ENCODE measurements at places on chromosomes 5 and 9.

GRCh38 chr9:104961701-104962359, 33.9 kb upstream of the ABCA1 start:
- DNase-seq: no peak

DNA sequence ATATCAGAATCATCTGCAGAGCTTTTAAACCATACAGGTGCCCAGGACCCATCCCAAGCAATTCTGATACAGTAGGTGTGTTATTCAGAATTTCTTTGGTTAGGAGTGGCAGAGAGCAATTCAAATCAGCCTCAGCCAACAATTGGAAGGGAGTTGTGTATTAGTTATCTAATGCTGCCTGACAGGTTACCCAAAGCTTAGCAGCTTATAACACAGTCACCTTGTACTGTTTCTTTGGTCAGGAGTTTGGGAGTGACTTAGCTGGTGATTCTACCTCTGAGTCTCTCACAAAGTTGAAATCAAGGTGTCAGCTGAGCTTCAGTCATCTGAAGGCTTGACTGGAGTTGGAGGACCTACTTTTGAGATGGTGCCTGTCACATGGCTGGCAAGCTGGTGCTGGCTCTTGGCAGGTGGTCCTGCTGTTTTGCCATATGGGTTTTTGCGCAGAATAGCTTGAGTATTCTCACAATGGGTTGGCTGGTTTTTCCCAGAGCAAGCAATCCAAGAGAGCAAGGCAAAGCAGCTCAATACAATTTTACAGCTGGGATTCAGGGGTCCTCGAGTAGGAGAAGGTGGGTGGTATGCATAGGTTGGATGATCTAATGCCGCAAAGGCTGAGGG, 18.7 kb upstream of the CARNMT1 start:
- DNase-seq: no peak

DNA sequence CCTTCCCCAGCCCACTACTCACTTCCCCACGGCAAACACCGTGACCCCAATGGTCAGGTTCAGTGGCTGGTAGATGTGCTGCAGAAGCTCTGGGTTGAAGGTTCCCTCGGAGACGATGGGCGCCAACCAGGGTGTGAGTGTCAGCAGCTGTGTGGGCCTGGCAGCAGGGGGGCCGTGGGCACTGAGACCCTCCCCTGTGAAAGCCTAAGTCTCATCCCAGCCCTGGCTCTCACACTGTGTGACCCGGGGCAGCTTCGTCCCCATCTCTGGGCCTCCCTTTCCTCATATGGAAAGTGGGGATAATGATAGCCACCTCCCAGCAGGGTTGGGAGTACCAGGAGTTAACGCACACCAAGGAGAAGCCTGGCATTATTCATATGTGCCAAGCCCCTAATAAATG, 8.6 kb downstream of the GBGT1 start:
- no peak for DNase-seq

GRCh38 chr5:59180515-59180914, 597.6 kb downstream of the RAB3C start:
- DNase-seq: no peak

GRCh38 chr5:174849426-174849825, 125.0 kb downstream of the MSX2 start:
- no peak for DNase-seq

DNA sequence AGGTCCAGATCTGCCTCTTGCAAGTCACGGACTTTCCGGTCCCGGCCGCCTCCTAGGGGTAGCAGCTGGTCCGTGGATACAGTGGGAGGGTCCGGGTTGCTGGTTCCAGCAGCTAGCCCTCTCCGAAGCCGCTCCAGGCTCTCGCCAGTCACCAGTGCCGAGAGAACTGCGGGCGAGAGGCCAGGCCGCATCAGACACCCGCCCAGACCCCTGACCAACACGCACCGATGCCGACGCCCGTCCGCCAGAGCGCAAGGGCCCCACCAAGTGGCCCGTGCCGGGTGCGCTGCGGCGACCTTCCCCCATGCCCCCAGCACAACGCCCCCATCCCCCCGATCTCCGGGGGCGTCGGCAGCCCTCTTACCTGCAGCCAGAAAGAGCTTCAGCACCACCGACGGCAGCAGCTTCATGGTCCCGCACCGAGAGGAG, 470 bp downstream of the HBEGF start:
- no peak for DNase-seq

DNA sequence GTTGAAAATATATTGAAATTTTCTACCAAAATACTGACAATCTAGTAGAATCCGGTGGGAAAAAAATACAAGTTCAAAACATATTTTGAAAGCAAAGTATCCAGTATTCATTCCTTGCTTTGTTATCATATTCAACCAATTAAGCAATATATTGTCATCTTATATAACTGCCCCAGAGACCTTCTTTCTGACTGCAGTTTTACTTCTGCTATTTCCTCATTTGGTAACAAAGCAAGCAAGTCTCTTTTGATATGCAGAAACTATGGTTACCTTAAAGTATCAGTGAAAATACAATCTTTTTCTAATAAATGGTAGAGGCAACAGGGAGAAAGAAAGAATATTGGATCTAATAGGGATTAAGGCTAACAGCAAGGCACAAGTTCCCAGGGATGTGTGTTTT, 663.7 kb upstream of the MEF2C start:
- DNase-seq: no peak

GRCh38 chr5:78566747-78567425, 81.7 kb downstream of the LHFPL2 start:
- DNase-seq: no peak

DNA sequence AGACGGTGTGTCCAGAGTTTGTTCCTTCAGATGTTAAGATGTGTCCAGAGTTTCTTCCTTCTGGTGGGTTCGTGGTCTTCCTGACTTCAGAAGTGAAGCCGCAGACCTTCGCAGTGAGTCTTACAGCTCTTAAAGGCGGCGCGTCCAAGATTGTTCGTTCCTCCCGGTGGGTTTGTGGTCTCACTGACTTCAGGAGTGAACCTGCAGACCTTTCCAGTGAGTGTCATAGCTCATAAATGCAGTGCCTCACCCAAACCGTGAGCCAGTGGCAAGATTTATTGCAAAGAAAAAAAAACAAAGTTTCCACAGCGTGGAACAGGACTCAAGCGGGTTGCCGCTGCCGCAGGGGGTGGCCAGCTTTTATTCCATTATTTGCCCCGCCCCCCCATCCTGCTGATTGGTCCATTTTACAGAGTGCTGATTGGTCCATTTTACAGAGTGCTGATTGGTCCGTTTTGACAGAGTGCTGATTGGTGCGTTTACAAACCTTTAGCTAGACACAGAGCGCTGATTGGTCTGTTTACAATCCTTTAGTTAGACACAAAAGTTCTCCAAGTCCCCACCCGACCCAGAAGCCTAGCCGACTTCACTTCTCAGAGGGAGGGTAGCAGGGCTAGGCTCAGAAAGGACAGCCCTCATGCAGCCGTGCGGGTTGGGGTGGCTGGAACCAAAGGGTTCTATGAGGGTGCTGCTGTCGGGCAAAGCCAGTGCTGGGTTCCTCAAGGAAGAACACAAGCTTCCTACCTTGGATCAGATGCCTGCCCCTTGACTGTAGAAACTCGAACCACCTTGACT, 9.1 kb upstream of the RNF130 start:
- DNase-seq: no peak

DNA sequence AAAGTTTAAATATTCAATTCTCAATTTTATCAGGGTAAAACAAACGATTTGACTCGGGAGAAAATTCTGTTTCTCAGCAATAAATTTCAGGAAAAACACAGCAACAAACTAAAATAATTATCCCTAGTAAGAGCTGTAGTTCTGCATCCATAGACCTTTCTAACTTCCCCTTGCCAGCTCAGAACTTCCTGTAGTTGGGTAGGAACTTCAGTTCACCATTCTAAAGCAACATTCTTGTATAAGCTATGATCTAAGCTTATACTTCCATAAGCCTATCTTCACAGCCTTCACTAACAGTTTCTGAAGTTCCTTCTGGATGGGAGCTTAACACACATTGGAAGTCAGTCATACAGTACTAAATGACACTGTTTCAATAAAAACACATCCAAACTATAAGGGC, 96.6 kb downstream of the UBAP2 start:
- no peak for DNase-seq

GRCh38 chr5:18754201-18754600, 1119.9 kb downstream of the TAF11L14 start:
- DNase-seq: no peak

GRCh38 chr9:94906181-94906580, 179.7 kb downstream of the AOPEP start:
- DNase-seq: no peak

DNA sequence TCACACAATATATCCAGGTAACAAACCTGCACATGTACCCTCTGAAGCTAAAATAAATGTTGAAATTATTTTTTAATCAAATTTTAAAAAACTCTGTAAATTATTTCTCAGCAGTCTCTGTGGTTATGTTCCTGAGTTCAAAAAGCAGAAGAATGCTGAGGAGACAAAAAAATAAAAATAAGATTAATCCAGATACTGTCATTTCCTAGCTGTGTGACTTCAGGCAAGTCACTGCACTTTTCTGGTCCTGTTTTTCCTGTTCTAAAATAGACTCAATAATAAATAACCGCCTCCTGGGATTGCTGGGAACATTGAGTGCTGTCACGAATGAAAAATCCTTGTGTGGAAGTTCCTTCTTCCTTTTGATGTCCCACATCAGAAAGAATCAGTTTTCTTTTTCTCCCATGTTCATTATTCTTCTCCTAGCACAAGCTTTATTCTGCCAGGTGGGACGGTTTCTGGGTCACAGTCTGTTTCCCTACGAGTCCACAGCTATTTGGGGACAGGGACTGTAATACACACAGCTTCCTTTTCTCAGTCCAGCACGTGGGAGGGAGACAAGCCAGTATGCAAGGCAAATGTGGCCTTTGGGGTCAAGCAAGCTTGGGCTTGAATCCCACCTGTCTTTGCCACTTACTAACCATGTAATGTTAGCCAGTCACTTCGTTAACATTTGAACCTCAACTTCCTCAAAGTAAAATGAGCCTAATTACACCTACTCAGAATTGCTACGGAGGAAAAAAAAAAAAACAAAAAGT, 156.9 kb downstream of the TRIM32 start:
- DNase-seq: no peak

GRCh38 chr5:133366438-133366837, 245.9 kb downstream of the FSTL4 start:
- DNase-seq: no peak

GRCh38 chr9:115192280-115192679, 74.3 kb upstream of the TNC start:
- DNase-seq: no peak

DNA sequence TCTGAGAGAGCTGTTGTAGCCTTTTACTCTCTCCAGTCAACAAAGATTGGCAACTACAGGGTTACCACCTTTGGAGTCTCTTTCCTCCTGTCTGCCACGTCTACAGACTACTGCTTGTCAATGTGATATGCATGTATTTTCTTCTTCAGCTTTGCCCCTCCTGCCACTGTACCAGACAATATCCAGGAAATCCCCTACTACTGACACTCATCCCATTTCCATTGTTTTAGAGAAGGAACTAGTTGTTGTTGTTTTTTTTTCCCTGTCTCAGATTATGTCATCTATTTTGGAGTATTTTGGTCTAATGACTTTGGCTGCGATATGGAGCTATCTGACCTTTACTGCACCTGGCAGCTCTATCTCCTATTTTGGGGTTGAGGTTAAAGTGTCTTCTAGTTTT, 50.1 kb upstream of the MACIR start:
- DNase-seq: no peak

DNA sequence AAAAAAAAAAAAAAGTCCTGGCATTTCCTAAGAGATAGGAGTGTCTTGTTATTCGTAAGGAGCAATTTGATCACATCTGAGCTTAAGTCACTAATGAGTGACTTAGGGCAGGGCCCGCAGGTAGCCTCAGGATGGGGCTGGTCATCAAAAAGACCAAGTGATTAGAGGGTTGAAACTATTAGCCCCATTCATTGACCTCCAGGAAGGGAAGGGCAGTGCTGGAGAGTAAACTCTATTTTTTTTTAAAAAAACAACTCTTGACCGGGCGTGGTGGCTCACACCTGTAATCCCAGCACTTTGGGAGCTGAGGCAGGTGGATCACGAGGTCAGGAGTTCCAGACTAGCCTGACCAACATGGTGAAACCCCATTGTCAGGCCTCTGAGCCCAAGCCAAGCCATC, 46.2 kb upstream of the IQGAP2 start:
- DNase-seq: no peak

DNA sequence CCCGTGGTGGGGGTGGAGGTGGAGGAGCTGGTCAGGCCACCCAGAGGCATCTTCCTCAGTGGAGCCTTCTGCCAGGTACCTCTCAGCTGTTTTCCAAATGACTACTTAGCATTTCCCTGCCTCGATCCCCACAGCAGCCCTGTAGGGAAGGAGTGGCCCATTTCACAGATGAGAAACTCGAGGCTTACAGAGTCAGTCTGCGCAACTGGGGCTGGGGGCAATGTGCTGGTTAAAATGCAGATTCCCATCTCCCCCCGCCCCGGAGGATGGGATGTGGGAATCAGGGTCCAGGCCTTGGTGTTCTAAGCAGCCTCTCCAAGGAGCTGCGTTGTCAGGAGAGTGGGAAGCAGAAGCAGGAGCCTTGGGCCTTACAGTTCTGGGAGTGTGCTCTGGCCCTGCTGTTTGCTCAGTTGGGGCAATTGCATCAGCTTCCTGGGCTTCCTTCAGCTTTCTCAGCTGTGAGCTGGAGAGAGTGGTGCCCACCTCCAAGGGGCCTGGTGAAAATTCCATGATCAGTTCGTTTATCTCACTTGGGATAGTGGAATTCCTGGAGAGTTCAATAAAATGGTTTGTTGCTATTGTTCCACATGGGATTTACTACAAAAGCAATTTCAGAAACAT, 19.4 kb downstream of the ERGIC1 start:
- DNase-seq: no peak

DNA sequence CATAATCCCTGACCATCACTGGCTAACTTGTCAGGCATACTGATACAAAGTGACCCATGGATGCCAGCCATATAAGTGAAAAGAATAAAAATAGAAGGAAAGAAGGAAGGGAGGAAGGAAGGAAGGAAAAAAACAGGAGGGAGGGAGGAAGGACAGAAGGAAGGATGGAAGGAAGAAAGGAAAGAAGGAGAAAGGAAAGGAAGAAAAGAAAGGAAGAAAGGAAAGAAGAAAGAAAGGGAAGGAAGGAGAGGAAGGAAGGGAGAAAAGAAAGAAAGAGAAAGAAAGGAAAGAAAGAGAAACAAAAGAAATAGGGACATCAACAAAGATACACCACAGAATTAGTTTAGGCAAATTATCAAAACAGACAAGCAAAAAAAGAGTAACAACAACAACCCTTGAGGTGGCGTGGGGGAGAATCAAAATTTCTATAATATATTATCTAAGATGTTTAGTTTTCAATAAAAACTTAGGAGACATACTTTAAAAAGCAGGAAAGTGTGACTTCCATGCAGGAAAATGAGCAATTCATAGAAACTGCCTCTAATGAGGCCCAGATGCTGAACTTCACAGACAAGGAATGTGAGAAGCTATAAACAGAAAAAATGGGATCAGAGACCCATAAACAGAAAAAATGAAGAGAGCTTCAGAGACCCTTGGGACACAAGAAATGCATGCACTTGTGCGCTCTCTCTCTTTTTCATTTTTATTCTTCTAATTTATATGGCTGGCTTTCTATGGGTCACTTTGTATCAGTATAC, 96.1 kb upstream of the NFIL3 start:
- no peak for DNase-seq

GRCh38 chr9:14136047-14136635, 177.8 kb downstream of the NFIB start:
- no peak for DNase-seq

GRCh38 chr5:163612358-163613149, 107.1 kb downstream of the MAT2B start:
- no peak for DNase-seq
